Thoracic aorta endothelial cell (primary cell): ENCODE measurements at places on chromosomes 2 and 18. TPM values are rescaled to one million over a fixed set of nuclear protein-coding genes. Genes with fewer than 3 reads are reported as not detected.

LHCGR gene
- not detected in 2 replicates for total RNA-seq

C2orf80 gene
- total RNA-seq: not detected in 2 replicates

GRB14 gene
- 10.0 and 19.8 TPM in 2 replicates for total RNA-seq

RETSAT gene
- total RNA-seq: 45.7 and 52.0 TPM in 2 replicates

ACOXL gene
- total RNA-seq: not detected in 2 replicates

ITGB6 gene
- total RNA-seq: 0.07 and 0.13 TPM in 2 replicates
